ENCODE measurements at places on chromosomes 11 and 22. TPM values are rescaled to one million over a fixed set of nuclear protein-coding genes. Genes with fewer than 3 reads are reported as not detected.

Gene SYT8
- 3.5 TPM for total RNA-seq

Gene P2RX6
- total RNA-seq = 0.27 TPM

Gene SYT9
- 0.05 TPM for total RNA-seq

Gene PATE3
- not detected for total RNA-seq

Gene MMP8
- not detected for total RNA-seq

Gene CREB3L1
- 150 TPM for total RNA-seq

Gene CABP4
- 0.20 TPM for total RNA-seq
